ENCODE measurements at places on chromosomes 6 and 20. TPM values are rescaled to one million over a fixed set of nuclear protein-coding genes. Genes with fewer than 3 reads are reported as not detected.

PI3 gene
- 2.5 TPM for total RNA-seq

APOM gene
- total RNA-seq, result 2.9 TPM

DEFB126 gene
- not detected for total RNA-seq

MCCD1 gene
- not detected for total RNA-seq

NOTCH4 gene
- 0.76 TPM for total RNA-seq

PRR18 gene
- total RNA-seq, result 0.15 TPM

COL9A1 gene
- total RNA-seq, result not detected

C6orf132 gene
- total RNA-seq, result 2.8 TPM

MOXD1 gene
- total RNA-seq, result 2.7 TPM

MAD2L1BP gene
- 33.7 TPM for total RNA-seq

TSBP1 gene
- not detected for total RNA-seq

RGS17 gene
- total RNA-seq, result 6.3 TPM

SLC52A3 gene
- 0.52 TPM for total RNA-seq

SCRT2 gene
- total RNA-seq, result not detected

EDEM2 gene
- total RNA-seq, result 57.2 TPM

COL21A1 gene
- 0.55 TPM for total RNA-seq
